ENCODE measurements at places on chromosomes 16 and 17. TPM values are rescaled to one million over a fixed set of nuclear protein-coding genes. Genes with fewer than 3 reads are reported as not detected.

Gene PPP1R27
- not detected for total RNA-seq

Gene CDH1
- total RNA-seq = 1.1 TPM

Gene TAC4
- not detected for total RNA-seq

Gene DBF4B
- total RNA-seq = 2.7 TPM

Gene UNC45B
- total RNA-seq = not detected

Gene PLEKHM1
- 30.8 TPM for total RNA-seq

Gene IGSF6
- under 0.01 TPM for total RNA-seq

Gene SLC12A3
- total RNA-seq = not detected

Gene PRSS27
- total RNA-seq = 2.5 TPM

Gene KCNJ18
- total RNA-seq = not detected

Gene GDPD3
- 0.88 TPM for total RNA-seq

Gene KRT14
- total RNA-seq = 12.3 TPM

Gene CAPN15
- 25.3 TPM for total RNA-seq

Gene NOG
- 1.2 TPM for total RNA-seq

Gene PRSS33
- total RNA-seq = not detected

Gene CNOT1
- total RNA-seq = 114 TPM

Gene GPR179
- total RNA-seq = not detected

Gene CARD14
- total RNA-seq = not detected

Gene TMEM204
- total RNA-seq = 8.3 TPM

Gene MYL11
- not detected for total RNA-seq
